Sigmoid colon (tissue), 7 donors: ENCODE measurements at places on chromosomes 7 and 10.

GRCh38 chr10:110637558-110638053, 6.5 kb upstream of the RBM20 start:
- no peaks in the 10 kb centered on the region for H3K36me3 ChIP-seq
- peak overlapping the region; percentile 66 for H3K27ac ChIP-seq
- no peak for DNase-seq
- no peak overlapping the region for H3K4me3 ChIP-seq
- no peaks in the 10 kb centered on the region for H3K4me1 ChIP-seq

- H3K36me3 ChIP-seq = no peaks in the 10 kb centered on the region
- H3K4me3 ChIP-seq = no peak overlapping the region
- no peak overlapping the region for H3K27ac ChIP-seq
- no peak for DNase-seq
- H3K4me1 ChIP-seq = peaks cover 51% of the 10 kb centered on the region
These were observed 65.3 kb downstream of the VCL start for GRCh38 chr10:74063256-74063655.

GRCh38 chr7:143188994-143189393, 5.8 kb downstream of the TAS2R39 start:
- no peaks in the 10 kb centered on the region for H3K36me3 ChIP-seq
- DNase-seq = no peak
- H3K27me3 ChIP-seq = no peaks in the 10 kb centered on the region
- no peak overlapping the region for H3K27ac ChIP-seq
- no peak overlapping the region for H3K4me3 ChIP-seq
- no peaks in the 10 kb centered on the region for H3K4me1 ChIP-seq

DNA sequence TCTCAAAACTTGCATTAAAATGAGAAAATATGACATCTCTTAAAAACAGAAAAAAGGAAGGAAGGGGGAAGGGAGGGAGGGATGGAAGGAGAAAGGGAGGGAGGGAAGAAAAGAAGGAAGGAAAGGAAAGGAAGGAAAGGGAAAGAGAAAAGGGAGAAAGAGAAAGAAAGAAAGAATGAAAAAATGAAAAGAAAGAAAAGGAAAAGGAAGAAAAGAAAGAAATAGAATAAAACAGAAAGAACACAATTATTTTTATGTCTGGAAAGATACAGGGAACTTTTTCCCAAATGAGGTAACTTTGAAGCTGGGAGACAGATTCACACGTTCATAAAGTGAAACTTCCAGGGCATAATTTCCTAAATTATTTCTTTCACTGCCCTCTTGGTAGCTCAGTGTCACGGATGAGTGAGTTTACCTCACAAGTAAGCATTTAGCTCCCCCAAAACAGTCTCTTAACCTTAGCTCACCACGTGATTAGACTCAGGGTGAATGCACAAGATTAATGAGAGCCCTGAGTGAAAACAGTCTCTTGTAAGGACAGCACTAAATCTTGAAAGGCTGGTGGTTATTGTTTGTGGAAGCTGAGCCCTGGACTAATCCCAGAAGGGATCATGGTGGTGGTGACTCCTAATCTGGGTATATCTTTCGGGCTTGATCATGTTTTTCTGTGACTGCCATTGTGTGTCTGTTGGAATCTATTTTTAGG, 74.1 kb upstream of the HDAC9 start:
- no peaks in the 10 kb centered on the region for H3K27me3 ChIP-seq
- H3K36me3 ChIP-seq = no peaks in the 10 kb centered on the region
- no peak for DNase-seq
- H3K4me1 ChIP-seq = peaks cover 40% of the 10 kb centered on the region
- H3K27ac ChIP-seq = no peak overlapping the region

GRCh38 chr10:51422311-51423120, 276.9 kb downstream of the CSTF2T start:
- H3K27ac ChIP-seq = peak overlapping the region; percentile 65
- H3K4me1 ChIP-seq = peaks cover 13% of the 10 kb centered on the region
- no peaks in the 10 kb centered on the region for H3K36me3 ChIP-seq
- H3K27me3 ChIP-seq = no peaks in the 10 kb centered on the region

DNA sequence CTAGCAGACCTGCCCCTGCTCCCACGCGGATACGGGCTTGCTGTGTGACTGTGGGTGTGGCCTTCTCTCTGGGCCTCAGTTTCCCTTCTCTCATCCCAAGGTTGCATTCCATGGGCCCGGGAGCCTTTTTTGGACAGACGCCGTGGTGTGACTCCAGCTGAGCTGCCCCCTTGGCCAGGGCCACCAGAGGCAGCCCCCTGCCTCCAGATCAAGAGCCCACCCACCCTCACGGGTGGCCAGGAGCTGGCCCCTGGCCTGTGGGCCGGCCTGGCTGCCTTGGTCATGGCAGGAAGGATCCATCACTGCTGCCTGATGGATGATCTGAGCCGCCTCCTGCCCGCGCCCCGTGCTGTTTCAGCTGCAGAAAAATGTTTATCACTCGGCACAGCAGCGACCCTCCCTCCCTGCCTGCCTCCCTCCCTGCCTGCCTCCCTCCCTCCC, 27.8 kb upstream of the ELFN1 start:
- no peaks in the 10 kb centered on the region for H3K4me1 ChIP-seq
- H3K36me3 ChIP-seq = no peaks in the 10 kb centered on the region
- DNase-seq = no peak
- peaks cover 48% of the 10 kb centered on the region for H3K27me3 ChIP-seq

DNA sequence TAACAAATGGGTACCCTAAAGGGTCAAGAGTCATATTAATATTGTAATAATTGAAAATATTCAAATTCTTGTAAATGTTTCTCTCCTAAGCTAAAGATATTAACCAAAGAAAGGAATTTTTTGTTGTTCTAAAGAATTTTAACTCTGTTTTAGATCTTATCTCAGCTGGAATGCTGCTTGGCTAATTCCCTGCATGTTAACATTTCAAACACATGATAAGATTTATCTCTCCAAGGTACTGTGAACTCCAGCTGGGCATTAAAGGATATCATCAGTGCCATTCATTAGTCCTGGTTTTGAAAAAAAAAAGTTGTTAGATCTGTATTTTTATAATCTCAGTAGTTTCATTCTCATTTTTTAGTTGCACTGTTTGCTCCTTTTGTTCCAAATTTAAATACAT, 76.9 kb downstream of the MAPK8 start:
- DNase-seq = no peak
- H3K4me3 ChIP-seq = no peak overlapping the region
- no peak overlapping the region for H3K27ac ChIP-seq
- no peaks in the 10 kb centered on the region for H3K36me3 ChIP-seq

GRCh38 chr10:101224910-101225823, 4.1 kb downstream of the LBX1 start:
- H3K27me3 ChIP-seq = peaks cover 99% of the 10 kb centered on the region
- peaks cover 74% of the 10 kb centered on the region for H3K4me1 ChIP-seq
- H3K4me3 ChIP-seq = peak overlapping the region; percentile 7
- DNase-seq = no peak
- no peak overlapping the region for H3K27ac ChIP-seq
- no peaks in the 10 kb centered on the region for H3K36me3 ChIP-seq

GRCh38 chr10:5500162-5500670, 846 bp upstream of the CALML5 start:
- no peaks in the 10 kb centered on the region for H3K36me3 ChIP-seq
- no peaks in the 10 kb centered on the region for H3K27me3 ChIP-seq
- H3K4me1 ChIP-seq = no peaks in the 10 kb centered on the region
- H3K27ac ChIP-seq = no peak overlapping the region

DNA sequence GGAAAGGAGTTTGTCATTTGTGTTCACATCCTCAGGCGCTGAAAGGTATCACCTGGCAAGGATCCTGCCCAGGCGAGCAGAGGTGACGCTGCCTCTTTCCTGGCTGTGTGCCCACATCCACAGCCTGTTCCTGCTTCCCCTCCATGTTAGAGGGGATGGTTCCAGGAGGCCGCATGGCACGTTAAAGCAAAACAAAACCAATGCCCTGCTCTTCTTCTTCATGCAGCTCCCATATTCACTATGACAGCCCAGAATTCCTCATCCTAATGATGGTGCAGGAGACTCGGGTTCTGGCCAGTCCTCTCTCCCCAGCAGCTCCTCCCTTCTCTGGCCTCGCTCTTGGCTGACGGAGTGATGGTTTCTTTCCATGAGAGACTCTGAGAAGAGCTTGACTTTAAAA, 678.5 kb upstream of the ANKRD30A start:
- peak; percentile 81 for DNase-seq
- peaks cover 12% of the 10 kb centered on the region for H3K4me1 ChIP-seq
- H3K27me3 ChIP-seq = no peaks in the 10 kb centered on the region
- no peak overlapping the region for H3K4me3 ChIP-seq

GRCh38 chr7:20896996-20897395, 110.3 kb upstream of the SP8 start:
- no peaks in the 10 kb centered on the region for H3K27me3 ChIP-seq
- no peaks in the 10 kb centered on the region for H3K36me3 ChIP-seq
- no peak overlapping the region for H3K27ac ChIP-seq
- no peaks in the 10 kb centered on the region for H3K4me1 ChIP-seq
- H3K4me3 ChIP-seq = no peak overlapping the region

- no peaks in the 10 kb centered on the region for H3K36me3 ChIP-seq
- no peaks in the 10 kb centered on the region for H3K27me3 ChIP-seq
- no peak overlapping the region for H3K4me3 ChIP-seq
- no peak overlapping the region for H3K27ac ChIP-seq
- DNase-seq = no peak
These were observed 71.2 kb downstream of the ADCYAP1R1 start for GRCh38 chr7:31123321-31123720.

DNA sequence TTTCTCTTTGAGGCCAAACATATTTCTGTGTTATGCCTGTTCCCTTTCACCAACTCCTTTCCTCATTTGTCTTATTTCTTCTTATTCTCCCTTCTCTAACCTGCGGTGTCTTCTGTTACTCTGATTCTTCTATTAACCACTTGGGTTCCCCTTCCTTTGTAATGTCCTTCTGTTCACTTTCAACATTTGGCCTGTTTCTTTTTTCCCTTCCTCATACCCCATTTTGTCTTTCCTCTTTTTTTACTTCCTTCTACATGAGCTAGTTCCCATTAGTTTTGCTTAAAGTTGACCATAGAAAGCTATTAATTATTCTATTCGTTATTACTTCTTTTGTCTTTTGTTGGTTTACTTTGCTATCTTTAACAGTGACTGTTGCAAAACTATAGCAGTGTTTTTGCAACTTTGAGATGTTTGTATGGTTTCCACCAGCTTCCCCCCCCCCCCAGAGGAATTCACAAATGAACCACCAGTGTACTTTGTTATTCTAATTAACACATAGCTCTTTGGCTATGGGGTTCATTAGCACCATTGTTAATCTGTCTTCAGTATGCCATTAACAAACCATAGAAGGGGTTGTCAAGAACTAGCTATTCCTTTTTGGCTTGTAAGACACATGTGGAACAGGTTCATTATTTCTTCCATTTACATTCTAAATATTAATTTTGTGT, 2.9 kb downstream of the LRGUK start:
- no peaks in the 10 kb centered on the region for H3K4me1 ChIP-seq
- no peaks in the 10 kb centered on the region for H3K36me3 ChIP-seq
- no peak overlapping the region for H3K4me3 ChIP-seq
- H3K27ac ChIP-seq = no peak overlapping the region

- DNase-seq = peak; percentile 84
- no peaks in the 10 kb centered on the region for H3K36me3 ChIP-seq
- peaks cover 9% of the 10 kb centered on the region for H3K4me1 ChIP-seq
These were observed 32.6 kb downstream of the DUSP5 start for GRCh38 chr10:110530131-110530831.

DNA sequence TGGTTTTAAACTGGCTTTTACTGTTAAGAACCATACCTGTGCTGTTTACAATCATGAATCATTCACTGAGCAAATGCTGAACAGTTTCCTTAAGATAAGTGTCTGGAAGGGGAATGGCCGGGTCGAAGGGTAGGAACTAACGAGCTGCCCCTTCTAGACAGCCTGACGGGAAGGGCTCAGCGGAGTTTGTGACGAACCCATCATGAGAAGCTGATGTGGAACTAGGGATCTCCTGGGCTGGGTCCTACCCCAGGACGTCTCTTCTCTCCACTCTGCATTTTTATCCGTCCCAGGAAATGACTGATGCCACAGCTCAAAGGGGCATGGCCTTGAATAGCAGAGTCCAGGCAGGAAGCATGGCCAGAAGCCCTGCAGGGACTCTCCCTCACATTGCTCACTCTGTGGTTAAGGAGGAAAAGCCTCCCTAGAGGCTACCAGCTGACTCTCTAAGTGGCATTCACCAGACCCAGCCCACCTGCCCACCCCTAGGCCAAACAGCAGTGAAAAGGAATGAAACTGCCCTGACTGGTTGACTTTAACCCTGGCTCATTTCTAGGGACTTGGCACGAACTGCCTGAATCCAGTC, 112.0 kb downstream of the PFKFB3 start:
- no peaks in the 10 kb centered on the region for H3K4me1 ChIP-seq
- no peak overlapping the region for H3K4me3 ChIP-seq
- no peaks in the 10 kb centered on the region for H3K27me3 ChIP-seq
- no peaks in the 10 kb centered on the region for H3K36me3 ChIP-seq
- no peak overlapping the region for H3K27ac ChIP-seq
- DNase-seq = no peak

- no peaks in the 10 kb centered on the region for H3K36me3 ChIP-seq
- no peak overlapping the region for H3K27ac ChIP-seq
- peaks cover 13% of the 10 kb centered on the region for H3K27me3 ChIP-seq
- H3K4me1 ChIP-seq = no peaks in the 10 kb centered on the region
These were observed 7.1 kb downstream of the FGF8 start for GRCh38 chr10:101768791-101769170.

- H3K4me1 ChIP-seq = no peaks in the 10 kb centered on the region
- no peak overlapping the region for H3K4me3 ChIP-seq
- H3K27ac ChIP-seq = no peak overlapping the region
- no peaks in the 10 kb centered on the region for H3K27me3 ChIP-seq
- no peaks in the 10 kb centered on the region for H3K36me3 ChIP-seq
These were observed 524.0 kb upstream of the KCND2 start for GRCh38 chr7:119748991-119749390.

DNA sequence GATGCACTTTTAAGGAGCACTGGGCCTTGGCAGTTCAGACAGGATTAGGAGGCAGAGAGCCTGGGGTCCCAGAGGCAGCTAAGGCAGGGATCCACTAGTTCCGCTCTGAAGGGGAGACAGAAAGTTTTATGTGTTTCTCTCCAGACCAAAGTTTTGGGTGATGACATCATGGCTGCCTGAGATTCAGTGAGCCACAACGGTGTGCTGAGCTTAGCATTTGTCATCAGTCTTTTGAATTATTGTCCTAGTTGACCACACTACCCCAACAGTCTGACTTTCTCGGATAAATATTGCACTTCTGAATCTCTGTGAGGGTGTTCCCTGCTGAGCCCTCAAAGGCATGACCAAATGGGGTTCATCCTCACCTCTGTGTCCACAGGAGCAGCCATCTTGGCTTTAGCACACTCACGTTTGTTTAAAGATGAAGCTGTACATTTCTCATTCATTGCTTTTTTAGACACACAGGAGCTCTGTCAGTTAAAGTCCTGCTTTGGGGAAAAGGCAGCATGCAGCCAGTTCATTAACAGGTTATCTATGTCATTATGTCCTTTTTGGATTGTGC, 297.7 kb upstream of the LRGUK start:
- H3K4me3 ChIP-seq = no peak overlapping the region
- no peaks in the 10 kb centered on the region for H3K27me3 ChIP-seq
- H3K27ac ChIP-seq = no peak overlapping the region
- DNase-seq = no peak
